Uterine smooth muscle cell (primary cell): ENCODE measurements at places on chromosomes 12 and 14. TPM values are rescaled to one million over a fixed set of nuclear protein-coding genes. Genes with fewer than 3 reads are reported as not detected.

The STAT2 gene
- 147 and 327 TPM in 2 replicates for total RNA-seq

The LHX5 gene
- total RNA-seq: not detected in 2 replicates

The TEX22 gene
- total RNA-seq: 0.11 and 0.25 TPM in 2 replicates

The L3HYPDH gene
- 43.9 and 60.9 TPM in 2 replicates for total RNA-seq

The SYNE3 gene
- 12.9 and 18.0 TPM in 2 replicates for total RNA-seq

The SMOC1 gene
- total RNA-seq: 0.22 TPM in 1 of 2 replicates, not detected in the other

The CLEC1A gene
- not detected in 2 replicates for total RNA-seq

The GLS2 gene
- total RNA-seq: 0.22 and 0.25 TPM in 2 replicates

The MANSC4 gene
- not detected in 2 replicates for total RNA-seq

The RHNO1 gene
- total RNA-seq: 20.6 and 30.1 TPM in 2 replicates

The SELPLG gene
- 0.55 and 1.00 TPM in 2 replicates for total RNA-seq

The GALNT6 gene
- total RNA-seq: 37.9 and 52.3 TPM in 2 replicates

The CACNA1C gene
- total RNA-seq: 3.1 and 4.1 TPM in 2 replicates

The SART3 gene
- 75.6 and 78.4 TPM in 2 replicates for total RNA-seq

The MIP gene
- not detected in 2 replicates for total RNA-seq

The RAPGEF3 gene
- 5.3 and 6.1 TPM in 2 replicates for total RNA-seq

The DNAJC22 gene
- total RNA-seq: 2.6 and 4.4 TPM in 2 replicates

The C12orf50 gene
- total RNA-seq: under 0.01 TPM in 1 of 2 replicates, not detected in the other

The IAPP gene
- total RNA-seq: not detected in 2 replicates

The GPHB5 gene
- not detected in 2 replicates for total RNA-seq

The STXBP6 gene
- total RNA-seq: 7.1 and 10.2 TPM in 2 replicates

The RBM19 gene
- total RNA-seq: 24.4 and 30.5 TPM in 2 replicates

The ADAMTS20 gene
- total RNA-seq: not detected in 2 replicates

The INHBC gene
- total RNA-seq: not detected in 2 replicates

The OR4E2 gene
- total RNA-seq: 0.12 TPM in 1 of 2 replicates, not detected in the other

The CPNE6 gene
- total RNA-seq: not detected in 2 replicates

The KLRF1 gene
- total RNA-seq: 0.25 TPM in 1 of 2 replicates, not detected in the other

The RPL10L gene
- total RNA-seq: not detected in 2 replicates

The KCNA5 gene
- not detected in 2 replicates for total RNA-seq

The CFAP54 gene
- 2.4 and 5.4 TPM in 2 replicates for total RNA-seq

The TXNRD1 gene
- total RNA-seq: 863 and 892 TPM in 2 replicates

The VRTN gene
- total RNA-seq: not detected in 2 replicates

The CD69 gene
- 0.11 TPM in 1 of 2 replicates, not detected in the other for total RNA-seq

The ACOT2 gene
- 25.5 and 30.1 TPM in 2 replicates for total RNA-seq

The GPR162 gene
- total RNA-seq: 5.0 and 6.0 TPM in 2 replicates

The RTL1 gene
- under 0.01 TPM in 2 replicates for total RNA-seq

The ATP5MC2 gene
- 91.0 and 131 TPM in 2 replicates for total RNA-seq

The ABHD12B gene
- total RNA-seq: not detected in 2 replicates

The FLRT2 gene
- total RNA-seq: 0.66 and 2.2 TPM in 2 replicates

The ATP5F1B gene
- total RNA-seq: 483 and 651 TPM in 2 replicates

The KLHL33 gene
- 0.11 and 0.12 TPM in 2 replicates for total RNA-seq

The HNF1A gene
- not detected in 2 replicates for total RNA-seq

The STYX gene
- 16.6 and 17.5 TPM in 2 replicates for total RNA-seq

The KDM5A gene
- total RNA-seq: 52.3 and 57.7 TPM in 2 replicates

The CLEC4D gene
- not detected in 2 replicates for total RNA-seq

The GPHN gene
- total RNA-seq: 6.9 and 12.0 TPM in 2 replicates

The FAM161B gene
- 3.4 and 4.0 TPM in 2 replicates for total RNA-seq

The CBLN3 gene
- total RNA-seq: 1.5 and 5.5 TPM in 2 replicates

The PRIMA1 gene
- under 0.01 TPM in 1 of 2 replicates, not detected in the other for total RNA-seq

The SOX5 gene
- total RNA-seq: 15.7 and 18.2 TPM in 2 replicates

The DDHD1 gene
- total RNA-seq: 23.6 and 33.2 TPM in 2 replicates

The TRPV4 gene
- 0.66 and 2.2 TPM in 2 replicates for total RNA-seq

The C3AR1 gene
- 0.11 and 0.12 TPM in 2 replicates for total RNA-seq

The PPHLN1 gene
- 70.0 and 97.3 TPM in 2 replicates for total RNA-seq

The TTC8 gene
- total RNA-seq: 31.2 and 37.2 TPM in 2 replicates

The BORCS5 gene
- 16.9 and 19.8 TPM in 2 replicates for total RNA-seq

The NRXN3 gene
- total RNA-seq: 0.22 and 0.62 TPM in 2 replicates

The MANSC1 gene
- total RNA-seq: 0.50 and 0.55 TPM in 2 replicates

The IPO4 gene
- 47.9 and 71.6 TPM in 2 replicates for total RNA-seq
